ENCODE measurements at places on chromosomes 12 and 14. TPM values are rescaled to one million over a fixed set of nuclear protein-coding genes. Genes with fewer than 3 reads are reported as not detected.
A peak's percentile ranks its signal among the peaks of the same experiment; 100 is the strongest.

DNA sequence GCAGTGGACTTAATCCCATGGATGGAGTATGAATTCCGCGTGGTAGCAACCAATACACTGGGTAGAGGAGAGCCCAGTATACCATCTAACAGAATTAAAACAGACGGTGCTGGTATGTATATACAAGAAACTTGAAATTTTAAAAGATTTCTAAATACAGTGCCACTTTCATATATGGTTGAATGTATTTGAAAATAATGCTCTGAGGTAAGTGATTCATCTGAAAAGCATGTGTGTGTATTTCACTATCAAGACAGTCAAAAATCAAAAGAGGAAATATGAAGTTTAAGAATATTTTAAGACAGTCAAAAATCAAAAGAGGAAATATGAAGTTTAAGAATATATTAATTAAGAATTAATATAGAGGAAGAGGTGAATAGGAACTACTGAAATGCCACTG is 195.0 kb upstream of the PDZRN4 start:
- H3K4me1 ChIP-seq, result no peaks in the 10 kb centered on the region
- H3K27me3 ChIP-seq, result no peaks in the 10 kb centered on the region
- no peak overlapping the region for H3K4me3 ChIP-seq
- no peaks in the 10 kb centered on the region for H3K36me3 ChIP-seq

DNA sequence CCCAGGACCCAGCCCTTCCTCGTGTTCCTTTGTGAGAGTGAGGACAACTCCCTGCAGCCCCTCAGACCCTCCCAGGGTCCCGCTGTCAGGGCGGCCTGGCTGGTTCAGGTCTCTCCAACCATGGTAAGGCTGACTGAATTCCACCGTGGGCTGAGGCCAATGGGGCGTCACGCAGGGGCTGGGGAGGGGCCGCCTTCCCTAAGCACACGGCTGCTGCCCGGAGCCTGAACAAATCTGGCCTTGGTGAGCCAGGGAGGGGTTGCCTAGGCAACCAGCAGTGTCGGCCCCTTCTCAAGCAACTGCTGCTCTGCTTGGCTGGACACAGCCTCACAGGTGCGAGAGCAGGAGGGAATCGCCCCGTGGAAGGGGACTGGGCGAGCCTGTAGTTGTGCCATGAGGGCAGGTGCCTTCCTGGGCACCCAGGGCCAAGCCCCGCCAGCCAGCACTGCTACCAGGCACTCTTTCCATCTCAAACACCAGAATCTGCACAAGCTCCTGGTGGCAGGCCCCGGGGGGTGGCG is 37.0 kb upstream of the GALNT9 start:
- peaks cover 42% of the 10 kb centered on the region for H3K27me3 ChIP-seq
- H3K4me1 ChIP-seq, result no peaks in the 10 kb centered on the region
- H3K36me3 ChIP-seq, result no peaks in the 10 kb centered on the region
- H3K27ac ChIP-seq, result no peak overlapping the region
- H3K4me3 ChIP-seq, result no peak overlapping the region

- H3K27ac ChIP-seq, result no peak overlapping the region
- no peak for DNase-seq
- no peaks in the 10 kb centered on the region for H3K4me1 ChIP-seq
- H3K27me3 ChIP-seq, result no peaks in the 10 kb centered on the region
These were observed 106.1 kb downstream of the PAX9 start for GRCh38 chr14:36767603-36768281.

DNA sequence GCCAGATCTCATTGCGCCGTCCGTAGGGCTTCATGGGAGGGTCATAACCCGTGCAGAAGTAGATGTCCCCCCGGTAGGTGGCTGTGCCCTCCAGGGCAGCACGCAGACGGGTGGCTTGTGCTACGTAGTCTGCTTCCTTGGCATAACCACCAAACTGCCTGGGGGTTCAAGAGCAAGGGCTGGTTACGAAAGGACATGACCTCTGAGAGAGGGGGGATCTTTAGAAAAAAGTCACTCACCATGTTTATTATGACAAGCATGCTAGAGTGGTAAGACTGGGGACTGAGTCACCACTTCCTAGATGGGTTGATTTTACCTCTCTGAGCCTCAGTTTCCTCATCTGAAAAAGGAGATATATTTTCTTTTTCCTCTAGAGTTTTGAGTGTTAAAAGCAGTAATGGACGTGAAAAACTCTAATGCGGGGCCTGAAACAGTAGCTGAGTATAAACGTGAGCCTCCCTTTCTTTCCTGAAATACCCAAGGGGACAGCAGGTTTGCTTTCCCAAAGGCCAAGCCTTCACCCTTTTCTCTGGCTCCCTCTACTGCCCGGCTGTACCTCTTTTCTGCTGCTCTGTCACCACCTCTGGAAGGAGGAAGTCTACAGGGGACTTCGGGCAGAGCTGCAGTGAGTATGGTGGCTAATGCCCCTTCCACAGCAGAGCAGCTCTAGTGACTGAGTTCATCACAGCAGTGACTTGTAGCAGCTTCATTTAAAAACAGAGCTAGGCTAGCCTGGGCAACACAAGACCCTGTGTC is 23.5 kb upstream of the GPRC5D start:
- H3K27ac ChIP-seq, result peak overlapping the region; percentile 66
- peaks cover 28% of the 10 kb centered on the region for H3K4me1 ChIP-seq
- no peak overlapping the region for H3K4me3 ChIP-seq
- no peak for DNase-seq

DNA sequence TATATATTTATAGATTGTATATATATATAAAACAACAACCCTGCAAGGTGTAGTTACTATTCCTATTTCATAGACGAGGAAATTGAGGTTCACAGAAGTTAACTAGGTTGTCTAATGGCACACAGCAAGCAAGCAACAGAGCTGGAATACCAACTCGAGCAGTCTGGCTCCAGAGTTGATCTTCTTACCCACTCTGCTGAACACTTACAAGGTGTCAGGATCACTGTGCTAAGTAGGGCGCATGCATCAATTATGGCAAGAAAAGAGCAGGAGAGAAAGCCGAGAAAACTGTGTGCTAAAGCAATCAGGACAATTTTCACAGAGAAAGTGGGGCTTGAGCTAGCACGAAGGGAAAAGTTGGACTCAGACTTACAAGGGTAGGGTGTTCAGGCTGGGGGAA is 15.9 kb upstream of the ARMH4 start:
- DNase-seq, result no peak
- H3K4me3 ChIP-seq, result no peak overlapping the region
- no peak overlapping the region for H3K27ac ChIP-seq

DNA sequence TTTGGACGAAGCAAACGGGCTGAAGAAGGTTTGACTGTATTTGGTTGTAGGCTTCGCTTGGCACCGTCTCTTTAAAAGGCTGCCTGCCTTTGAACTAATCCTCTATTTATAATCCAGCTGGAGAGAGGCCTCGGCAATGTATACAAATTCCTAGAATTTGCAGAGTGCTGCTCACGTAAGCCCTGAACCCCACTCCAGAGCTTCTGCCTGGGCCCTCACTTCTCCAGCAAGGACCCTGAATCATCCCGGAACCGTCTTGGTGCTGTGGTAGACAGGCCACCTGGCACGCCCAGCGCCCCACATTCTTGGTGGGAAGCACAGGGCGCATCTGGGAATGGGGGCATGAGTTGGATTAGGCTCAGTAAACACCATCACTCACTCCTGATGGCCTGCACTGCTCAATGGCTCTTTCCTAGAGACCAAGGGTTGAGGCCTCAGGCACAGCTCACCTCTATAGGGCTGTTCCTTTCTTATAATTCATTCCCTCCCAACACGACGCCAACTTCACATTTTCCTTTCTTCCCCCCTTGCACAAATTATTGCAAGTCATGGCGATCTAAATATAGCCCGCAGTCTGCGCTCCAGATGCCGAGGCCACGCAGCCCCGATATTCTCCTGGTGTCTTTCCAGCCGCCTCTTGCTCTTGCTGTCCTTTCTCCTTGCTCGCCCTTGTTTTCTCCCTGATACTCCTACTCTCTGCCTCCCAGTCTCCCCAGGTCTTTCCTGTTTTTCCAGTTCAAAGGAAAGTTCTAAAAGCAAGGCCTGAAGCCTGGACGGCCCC is 141.0 kb downstream of the ZFP36L1 start:
- H3K4me1 ChIP-seq, result peaks cover 19% of the 10 kb centered on the region
- H3K27ac ChIP-seq, result peak overlapping the region; percentile 28
- H3K4me3 ChIP-seq, result no peak overlapping the region

DNA sequence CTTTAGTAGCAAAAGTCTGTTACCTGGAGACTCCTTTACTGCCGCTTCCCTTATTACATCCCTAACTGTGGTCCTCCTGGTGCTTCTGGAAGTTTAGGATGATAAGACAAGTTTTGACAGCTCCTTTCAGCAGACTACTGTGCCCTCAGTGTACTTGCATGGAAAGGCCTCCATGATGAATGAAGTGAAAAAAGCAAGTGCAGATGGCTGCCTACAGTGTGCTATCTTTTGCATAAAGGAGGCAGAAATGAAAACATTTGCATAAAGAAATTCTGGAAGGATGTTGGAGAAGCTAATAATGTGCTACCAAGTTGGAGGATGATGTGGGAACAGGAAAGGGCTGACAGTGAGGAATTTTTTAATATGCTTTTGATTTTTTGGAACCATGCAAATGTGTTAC is 4.5 kb downstream of the TCTN2 start:
- H3K4me1 ChIP-seq, result peaks cover 8% of the 10 kb centered on the region
- peaks cover 13% of the 10 kb centered on the region for H3K36me3 ChIP-seq
- no peak for DNase-seq

GRCh38 chr12:49091056-49091835 is 3.4 kb downstream of the DHH start:
- no peak overlapping the region for H3K27ac ChIP-seq
- no peak for DNase-seq
- peaks cover 27% of the 10 kb centered on the region for H3K4me1 ChIP-seq
- H3K4me3 ChIP-seq, result no peak overlapping the region
- H3K36me3 ChIP-seq, result peaks cover 5% of the 10 kb centered on the region

- no peak overlapping the region for H3K27ac ChIP-seq
- DNase-seq, result no peak
- no peak overlapping the region for H3K4me3 ChIP-seq
- H3K27me3 ChIP-seq, result no peaks in the 10 kb centered on the region
These were observed 42.5 kb downstream of the CCDC88C start for GRCh38 chr14:91374879-91375702.

- no peaks in the 10 kb centered on the region for H3K27me3 ChIP-seq
- no peak overlapping the region for H3K4me3 ChIP-seq
- DNase-seq, result no peak
- no peaks in the 10 kb centered on the region for H3K4me1 ChIP-seq
- H3K36me3 ChIP-seq, result no peaks in the 10 kb centered on the region
These were observed 62.5 kb upstream of the TSPAN8 start for GRCh38 chr12:71220260-71220659.

DNA sequence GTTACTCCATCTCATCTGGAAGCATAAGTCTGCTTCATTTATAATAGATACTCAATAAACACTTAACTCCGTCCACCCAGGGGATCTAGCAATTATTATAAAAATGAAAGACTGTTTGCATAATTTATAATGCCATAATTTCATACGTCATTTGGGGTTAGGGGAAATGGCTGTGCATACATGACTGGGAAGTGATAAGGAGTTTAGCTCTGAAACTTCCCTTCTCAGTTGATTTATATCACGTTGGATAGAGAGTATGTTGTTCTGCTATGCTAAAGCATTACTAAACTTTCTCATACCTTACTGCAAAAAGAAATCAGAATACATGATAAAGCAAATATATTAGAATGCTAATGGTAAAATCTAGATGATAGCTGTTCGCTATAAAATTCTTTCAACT is 90.4 kb upstream of the DYNC1H1 start:
- H3K27ac ChIP-seq, result no peak overlapping the region
- H3K36me3 ChIP-seq, result no peaks in the 10 kb centered on the region
- no peaks in the 10 kb centered on the region for H3K27me3 ChIP-seq
- DNase-seq, result no peak
- H3K4me1 ChIP-seq, result peaks cover 7% of the 10 kb centered on the region

GRCh38 chr14:92143309-92143708 is 21.5 kb downstream of the CPSF2 start:
- no peaks in the 10 kb centered on the region for H3K4me1 ChIP-seq
- H3K27me3 ChIP-seq, result no peaks in the 10 kb centered on the region
- no peak overlapping the region for H3K4me3 ChIP-seq

DNA sequence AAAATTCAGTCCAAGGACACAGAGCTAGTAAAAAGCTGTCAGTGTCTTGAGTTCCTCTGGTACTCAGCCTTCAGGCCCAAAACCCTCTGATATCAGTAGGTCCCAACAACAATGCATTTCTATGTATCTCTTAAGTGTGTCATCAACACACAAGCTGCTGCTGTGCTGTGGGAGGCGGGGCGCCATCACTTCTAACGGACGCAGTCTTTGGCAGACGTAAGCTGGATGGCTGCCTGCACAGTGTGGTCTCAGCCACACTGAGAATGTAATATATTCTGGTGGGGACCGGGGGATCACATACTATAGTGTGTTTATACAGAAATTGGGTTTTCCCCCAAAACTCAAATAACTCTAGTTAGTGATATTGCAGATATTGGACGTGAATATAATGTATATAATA is 123.9 kb downstream of the SUDS3 start:
- H3K27me3 ChIP-seq, result no peaks in the 10 kb centered on the region
- H3K36me3 ChIP-seq, result no peaks in the 10 kb centered on the region
- DNase-seq, result no peak
- no peak overlapping the region for H3K27ac ChIP-seq
- no peaks in the 10 kb centered on the region for H3K4me1 ChIP-seq

GRCh38 chr12:88472248-88472647 is 108.0 kb downstream of the KITLG start:
- H3K27ac ChIP-seq, result no peak overlapping the region
- no peaks in the 10 kb centered on the region for H3K27me3 ChIP-seq
- H3K36me3 ChIP-seq, result no peaks in the 10 kb centered on the region

DNA sequence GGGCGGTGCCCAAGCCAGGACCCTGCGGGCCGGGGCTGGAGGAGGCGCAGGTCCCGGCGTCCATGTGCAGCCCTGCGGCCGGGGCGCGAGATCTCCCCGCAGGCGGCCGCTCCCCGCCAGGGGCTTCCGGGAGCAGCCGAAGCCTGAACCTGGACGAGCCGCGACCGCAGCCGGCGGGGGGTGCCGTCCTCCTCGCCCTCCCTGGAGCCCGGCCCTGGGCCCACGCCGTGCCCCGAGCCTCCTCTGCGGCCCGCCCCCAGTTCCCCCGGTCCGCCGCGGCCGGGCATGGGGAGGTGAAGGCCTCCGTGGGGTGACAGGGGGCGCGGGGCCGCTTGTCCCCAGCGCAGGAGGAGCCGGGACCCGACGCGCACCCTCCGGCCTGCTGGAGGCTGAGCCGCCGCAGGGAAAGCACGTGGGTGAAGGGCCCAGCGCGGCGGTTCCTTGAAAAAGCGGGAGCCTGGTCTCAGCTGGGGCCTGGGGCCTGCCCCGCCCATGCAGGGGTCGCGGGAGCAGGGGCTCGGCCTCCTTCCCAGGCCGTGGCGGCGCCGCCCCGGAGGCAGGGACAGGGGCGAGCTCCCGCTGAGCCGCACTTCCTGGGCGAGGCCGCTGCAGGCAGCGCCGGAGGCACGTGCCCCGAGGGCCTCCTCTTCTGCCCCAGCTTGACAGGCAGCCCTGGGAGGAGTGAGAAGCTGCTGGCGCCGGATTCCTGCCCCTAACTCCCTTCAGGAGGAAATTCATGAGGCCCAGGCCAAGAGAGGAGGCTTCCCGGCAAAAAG is 55.6 kb upstream of the PPP2R5C start:
- peak; percentile 93 for DNase-seq
- H3K27ac ChIP-seq, result peak overlapping the region; percentile 70
- peaks cover 35% of the 10 kb centered on the region for H3K4me1 ChIP-seq
- H3K4me3 ChIP-seq, result peak overlapping the region; percentile 41
- no peaks in the 10 kb centered on the region for H3K36me3 ChIP-seq

GRCh38 chr12:76622351-76622750 is 62.8 kb upstream of the OSBPL8 start:
- no peaks in the 10 kb centered on the region for H3K27me3 ChIP-seq
- H3K27ac ChIP-seq, result no peak overlapping the region
- no peak overlapping the region for H3K4me3 ChIP-seq
- H3K36me3 ChIP-seq, result no peaks in the 10 kb centered on the region

AQP2 gene
- not detected for total RNA-seq

CLEC4D gene
- 0.35 TPM for total RNA-seq

MIA2 gene
- 28.4 TPM for total RNA-seq

TDRD9 gene
- total RNA-seq, result 9.1 TPM

CHST11 gene
- total RNA-seq, result 56.9 TPM

EPYC gene
- not detected for total RNA-seq

PPM1H gene
- 11.0 TPM for total RNA-seq

BICDL1 gene
- 10.7 TPM for total RNA-seq

All from left lung (tissue), 14 donors.